Activated CD8-positive, alpha-beta memory T cell treated with anti-CD3 and anti-CD28 coated beads for 24 hours (primary cell): ENCODE measurements at places on chromosomes 1 and 21.

DNA sequence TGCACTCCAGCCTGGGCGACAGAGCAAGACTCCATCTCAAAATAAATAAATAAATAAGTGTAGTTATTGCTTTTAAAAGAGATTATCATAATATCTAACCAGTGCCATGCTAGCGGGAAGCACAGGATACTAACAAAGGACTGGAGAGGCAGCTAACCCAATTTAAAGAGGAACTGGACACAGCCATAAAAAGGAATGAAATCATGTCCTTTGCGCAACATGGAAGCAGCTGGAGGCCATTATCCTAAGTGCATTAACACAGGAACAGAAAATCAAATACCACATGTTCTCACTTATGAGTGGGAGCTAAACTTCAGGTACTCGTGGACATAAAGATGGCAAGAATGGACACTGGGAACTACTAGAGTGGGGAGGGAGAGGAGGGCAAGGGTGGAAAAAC is 54.9 kb downstream of the TM2D1 start:
- DNase-seq = no peak

- DNase-seq = no peak
Measured at GRCh38 chr1:64581843-64582185, 111.9 kb downstream of the CACHD1 start.

- DNase-seq = no peak
Measured at GRCh38 chr1:6612641-6613360, 730 bp upstream of the PHF13 start.

DNA sequence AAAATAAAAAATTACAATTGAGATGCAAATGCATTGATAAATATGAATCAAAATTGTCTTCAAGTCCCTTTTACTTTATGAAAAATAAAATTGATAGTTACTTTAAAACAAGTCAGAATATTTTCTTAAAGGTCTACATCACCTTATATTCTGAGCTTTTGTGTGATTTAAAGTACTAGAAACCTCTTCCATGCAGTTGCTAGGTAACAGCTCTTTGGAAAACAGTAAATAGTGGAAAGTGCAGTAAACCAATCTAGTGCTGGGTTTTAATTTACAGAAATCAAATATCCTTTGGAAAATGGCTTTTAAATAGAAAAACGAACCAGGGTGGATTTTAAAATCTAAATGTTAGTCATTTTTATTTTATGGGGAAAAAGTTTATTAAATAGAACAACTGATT is 227.9 kb downstream of the KCNT2 start:
- DNase-seq = no peak

GRCh38 chr1:62228136-62228882 is 33.7 kb downstream of the L1TD1 start:
- no peak for DNase-seq

DNA sequence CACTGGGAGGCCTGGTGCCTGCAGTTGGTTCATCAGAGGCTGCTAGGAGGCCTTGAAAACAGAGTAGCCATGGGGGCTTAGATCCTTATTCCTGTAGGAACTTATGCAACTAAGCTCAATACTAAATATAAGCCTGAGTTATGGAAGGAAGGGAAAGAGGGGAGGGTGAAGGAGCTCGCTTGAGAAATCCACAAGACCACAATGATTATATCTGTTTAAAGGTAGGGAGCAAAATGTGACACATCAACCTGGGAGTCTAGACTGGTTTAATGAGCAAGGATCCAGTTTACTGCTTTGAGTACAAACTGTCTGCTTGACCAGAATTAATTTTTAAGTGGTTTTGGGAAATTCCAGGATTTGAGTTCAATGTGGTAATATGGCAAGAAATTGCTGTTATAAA is 20.4 kb upstream of the ANGPTL7 start:
- DNase-seq = no peak

DNA sequence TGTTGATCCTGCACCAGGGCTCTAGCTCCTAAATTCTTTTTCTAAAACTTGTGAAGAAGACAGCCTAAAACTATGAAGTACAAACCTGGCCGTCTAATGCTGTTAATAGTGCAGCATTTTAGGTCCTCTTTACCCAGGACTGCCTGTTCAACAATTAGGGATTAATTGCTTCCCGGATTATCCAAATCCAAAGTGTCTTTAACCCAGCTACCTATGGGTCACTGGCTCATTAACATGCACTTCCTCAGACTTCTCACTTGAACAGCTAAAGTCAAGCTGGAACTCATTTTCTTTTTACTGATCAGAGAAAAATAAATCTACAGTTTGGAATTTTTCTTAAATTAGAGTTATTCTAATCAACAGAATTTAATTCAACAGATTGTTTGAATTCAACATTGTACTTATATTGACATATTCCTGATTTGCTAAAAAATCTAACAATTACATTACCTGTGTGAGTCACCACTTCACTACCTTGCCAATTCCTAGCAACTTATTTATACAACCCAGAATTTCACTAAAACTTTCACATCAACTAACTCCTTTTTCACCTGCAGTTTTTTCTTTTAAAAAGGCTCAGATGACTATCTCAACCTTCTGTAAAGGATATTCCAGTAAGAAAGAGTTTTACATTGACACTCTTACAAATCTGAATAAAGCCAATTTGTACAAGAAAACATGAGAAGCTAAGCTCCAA is 3.3 kb downstream of the HNRNPU start:
- no peak for DNase-seq

GRCh38 chr1:89609781-89610456 is 23.0 kb upstream of the LRRC8C start:
- DNase-seq = peak; percentile 79

DNA sequence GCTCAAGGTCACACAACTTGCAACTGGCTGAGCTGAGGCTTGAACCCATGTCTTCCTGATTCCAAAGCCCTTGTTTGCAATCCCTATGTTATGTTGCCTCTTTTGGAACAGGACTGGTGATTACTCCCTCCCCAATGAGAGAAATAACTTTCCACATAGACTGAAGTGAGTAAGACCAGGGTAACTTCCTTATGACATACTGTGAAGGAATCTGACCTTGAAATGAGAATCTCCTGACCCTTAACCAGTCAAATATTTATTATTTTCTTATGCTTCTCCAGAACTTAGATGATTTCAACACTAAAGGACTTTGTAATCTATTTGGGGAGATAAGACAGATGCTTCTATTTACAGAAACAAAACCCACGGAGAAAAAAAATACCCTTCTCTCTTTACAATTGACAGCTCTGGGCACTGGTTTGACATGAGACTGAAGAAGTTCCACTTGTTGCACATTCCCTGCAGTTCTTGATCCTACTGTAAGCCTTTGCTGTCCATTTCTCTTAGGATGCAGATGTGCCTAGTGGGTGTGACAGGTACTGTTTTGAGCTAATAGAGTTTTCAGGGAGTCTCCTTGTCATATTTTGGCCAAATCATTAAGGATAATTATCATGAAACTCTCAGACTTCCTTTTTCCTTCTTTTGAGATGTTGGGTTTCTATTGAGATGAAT is 3.9 kb upstream of the RPTN start:
- no peak for DNase-seq

DNA sequence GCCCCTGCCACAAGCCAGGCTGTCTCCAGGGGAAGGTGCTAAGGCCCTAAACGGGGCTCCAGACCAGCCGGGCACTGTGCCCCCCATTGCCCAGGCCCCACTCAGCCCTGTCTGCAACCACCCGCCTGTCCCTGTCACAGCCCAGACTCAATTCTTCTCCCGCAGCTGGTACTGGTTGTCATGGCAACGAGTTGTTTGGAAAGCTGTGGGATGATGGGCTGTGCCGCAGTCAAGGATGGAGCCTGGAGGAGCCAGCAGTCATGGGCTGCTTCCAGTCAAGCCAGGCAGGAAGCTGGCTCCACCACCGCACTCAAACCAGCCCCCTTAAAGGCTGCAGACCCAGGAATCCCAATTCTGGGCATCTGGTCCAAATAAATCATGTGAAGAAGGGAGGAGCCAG is 4.2 kb downstream of the SPOCD1 start:
- DNase-seq = peak; percentile 44

GRCh38 chr1:160047111-160047991 is 15.6 kb upstream of the PIGM start:
- no peak for DNase-seq
